Activated CD4-positive, alpha-beta T cell treated with anti-CD3 and anti-CD28 coated beads, Interleukin-2, amount 10 ng/mL, durations not matched to agents 7 days and 5 days (primary cell): ENCODE measurements at places on chromosomes 12 and 14.

DNA sequence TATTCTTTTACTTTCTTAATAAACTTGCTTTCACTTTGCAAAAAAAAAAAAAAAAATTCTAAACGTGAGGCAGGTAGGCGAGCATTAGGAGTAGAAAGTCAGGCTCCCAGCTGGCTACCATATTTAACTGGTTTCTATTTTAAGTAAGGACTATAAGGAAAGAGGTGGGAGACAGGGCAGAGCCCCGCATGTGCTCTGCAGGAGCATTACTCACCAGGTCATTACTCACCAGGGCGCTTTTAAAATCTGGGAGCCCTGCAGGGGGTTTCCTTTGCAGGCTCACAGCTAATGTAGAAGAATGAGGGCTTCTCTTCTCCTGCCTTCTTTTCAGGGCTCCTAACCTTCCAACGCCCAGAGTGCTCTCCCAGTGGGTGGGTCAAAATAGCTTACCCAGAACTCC, 14.0 kb upstream of the DPF3 start:
- DNase-seq, result no peak

DNA sequence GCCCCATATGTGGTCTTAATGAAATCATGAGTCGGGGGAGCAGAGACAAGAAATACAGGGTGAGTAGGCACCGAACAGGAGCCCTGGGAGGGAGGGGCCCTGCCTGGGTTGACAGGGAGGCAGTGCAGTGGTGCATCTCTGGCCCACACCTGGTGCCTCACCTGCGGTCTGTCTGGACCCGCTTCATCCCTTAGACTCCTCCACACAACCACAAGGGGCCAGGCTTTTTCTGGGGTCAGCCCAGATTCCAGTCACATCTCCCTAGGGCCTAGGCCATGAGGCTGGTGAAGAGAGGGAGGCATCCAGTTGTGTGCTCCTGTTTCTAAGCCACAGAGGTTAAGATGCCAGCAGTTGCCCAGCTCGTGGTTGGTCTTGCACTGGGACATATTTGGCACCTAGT, 343.3 kb upstream of the FKBP4 start:
- DNase-seq, result no peak

DNA sequence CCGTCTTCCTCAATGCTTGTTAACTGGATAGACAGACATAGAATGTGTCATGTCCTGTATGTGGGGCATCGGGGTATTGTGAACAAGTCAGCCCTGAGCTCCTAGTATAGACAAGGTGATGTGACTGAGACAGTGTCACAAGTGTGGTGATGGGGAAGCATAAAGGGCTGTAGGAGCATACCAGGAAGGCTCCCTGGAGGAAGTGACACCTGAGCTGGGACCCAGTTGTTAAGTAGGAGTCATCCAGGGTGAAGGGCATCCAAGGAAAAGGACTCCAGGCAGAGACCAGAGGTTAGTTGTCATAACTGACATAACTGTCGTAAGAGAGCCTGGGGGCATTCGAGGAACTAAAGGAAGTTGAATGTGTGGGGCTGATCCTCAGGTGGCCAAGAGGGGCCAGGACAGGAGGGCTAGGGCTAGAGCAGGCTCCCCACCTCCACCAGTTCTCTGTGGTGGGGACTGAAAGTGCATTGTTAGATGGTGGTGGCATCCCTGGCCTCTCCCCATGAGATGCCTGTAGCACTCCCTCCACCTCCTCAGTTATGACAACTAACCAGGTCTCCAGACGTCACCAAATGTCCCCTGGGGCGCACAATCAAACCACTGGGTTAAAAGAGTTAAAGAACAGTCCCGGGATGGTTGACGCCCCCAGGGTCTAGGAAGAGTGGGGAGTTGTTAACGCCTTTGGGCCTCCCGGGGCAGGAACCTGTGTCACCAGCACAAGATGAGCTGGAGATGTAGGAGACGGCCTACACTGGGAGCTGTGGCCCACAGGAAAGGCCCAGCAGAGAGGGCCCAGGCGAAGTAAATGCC, 2.4 kb downstream of the FICD start:
- DNase-seq, result no peak

- no peak for DNase-seq
Measured at GRCh38 chr12:70756791-70757190, 119.6 kb upstream of the PTPRB start.

- DNase-seq, result no peak
Measured at GRCh38 chr14:95495538-95496025, 20.9 kb downstream of the SYNE3 start.

- no peak for DNase-seq
Measured at GRCh38 chr14:22471545-22472121, 117.4 kb downstream of the DAD1 start.

DNA sequence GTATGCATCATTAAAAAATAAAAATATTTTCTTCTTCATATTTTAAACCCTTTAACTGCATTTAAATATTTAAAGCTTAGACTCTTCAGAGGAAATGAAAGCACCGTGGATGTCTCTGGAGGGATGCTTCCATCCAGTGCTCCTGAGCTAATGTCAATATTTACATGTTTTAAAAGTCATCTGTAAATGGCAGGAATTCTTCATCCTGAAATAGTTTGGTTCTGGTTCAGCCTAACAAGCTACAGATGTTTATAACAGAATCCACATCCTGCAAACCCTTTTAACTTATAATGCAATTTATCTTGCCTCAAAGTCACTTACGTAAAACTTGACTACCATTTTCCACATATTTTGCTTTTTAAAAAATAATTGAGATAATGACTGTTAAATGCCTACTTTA, 1207.3 kb downstream of the SLC16A7 start:
- no peak for DNase-seq

DNA sequence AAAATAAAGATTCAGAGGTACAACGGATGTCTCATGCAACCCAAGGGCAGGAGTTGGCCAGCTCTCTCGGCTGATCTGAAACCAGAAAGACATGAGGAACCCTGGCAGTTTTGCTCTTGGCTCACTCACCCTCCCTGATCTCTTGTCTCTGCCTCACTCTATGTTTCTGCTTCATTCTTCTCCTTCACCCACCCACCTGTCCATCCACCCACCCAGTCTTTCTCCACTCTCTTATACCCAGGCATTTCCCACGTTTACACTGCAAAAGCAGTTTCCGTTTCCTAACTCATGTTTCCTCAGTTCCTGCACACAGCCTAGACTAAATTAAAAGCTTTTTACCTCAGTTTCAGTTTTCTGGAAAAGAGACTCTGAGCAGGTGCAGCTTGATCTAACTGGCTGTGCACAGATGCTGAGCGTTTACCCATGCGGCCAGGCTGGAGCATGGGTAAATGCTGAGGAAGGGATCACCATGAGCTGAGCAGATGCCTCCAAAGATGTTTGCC, 157.6 kb downstream of the PRKCH start:
- DNase-seq, result peak; percentile 49
